ENCODE measurements at places on chromosomes 16 and 17. TPM values are rescaled to one million over a fixed set of nuclear protein-coding genes. Genes with fewer than 3 reads are reported as not detected.

DNA sequence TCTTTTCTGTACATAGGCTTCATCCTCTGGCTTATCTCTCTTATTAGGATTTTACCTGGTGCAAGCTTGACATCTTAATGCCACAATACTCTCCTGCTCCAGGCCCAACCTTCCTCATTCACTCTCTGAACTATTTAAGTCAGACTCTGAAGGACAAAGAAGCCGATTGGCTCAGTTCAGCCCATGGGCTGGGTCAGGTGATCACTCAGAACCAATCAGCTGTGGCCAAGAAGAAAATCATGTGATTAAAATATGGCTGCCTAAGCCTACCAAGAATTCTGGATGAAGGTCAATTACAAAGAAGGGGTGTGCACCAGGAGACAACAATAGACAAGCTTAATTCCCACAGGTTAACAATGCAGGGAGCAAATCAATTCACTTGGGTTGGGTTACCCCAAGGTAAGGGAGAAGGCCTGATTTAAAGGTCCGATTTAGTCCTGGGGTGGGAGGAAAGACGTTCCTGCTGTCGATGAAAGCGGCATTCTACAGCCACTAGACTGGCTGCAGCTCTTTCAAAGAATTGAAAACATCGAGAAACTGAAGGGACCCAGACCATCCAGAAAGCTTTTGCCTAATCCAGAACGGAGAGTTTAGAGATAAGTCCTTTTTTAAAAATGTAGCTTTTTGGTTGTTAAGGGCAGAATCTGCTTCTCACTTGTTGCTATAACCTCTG is 42.9 kb upstream of the NFAT5 start:
- no peak for DNase-seq
- no peaks in the 10 kb centered on the region for H3K27me3 ChIP-seq
- no peaks in the 10 kb centered on the region for H3K36me3 ChIP-seq
- H3K4me1 ChIP-seq = no peaks in the 10 kb centered on the region

GRCh38 chr17:78601577-78602190 is 24.5 kb upstream of the DNAH17 start:
- H3K27me3 ChIP-seq = no peaks in the 10 kb centered on the region
- no peak overlapping the region for H3K27ac ChIP-seq

DNA sequence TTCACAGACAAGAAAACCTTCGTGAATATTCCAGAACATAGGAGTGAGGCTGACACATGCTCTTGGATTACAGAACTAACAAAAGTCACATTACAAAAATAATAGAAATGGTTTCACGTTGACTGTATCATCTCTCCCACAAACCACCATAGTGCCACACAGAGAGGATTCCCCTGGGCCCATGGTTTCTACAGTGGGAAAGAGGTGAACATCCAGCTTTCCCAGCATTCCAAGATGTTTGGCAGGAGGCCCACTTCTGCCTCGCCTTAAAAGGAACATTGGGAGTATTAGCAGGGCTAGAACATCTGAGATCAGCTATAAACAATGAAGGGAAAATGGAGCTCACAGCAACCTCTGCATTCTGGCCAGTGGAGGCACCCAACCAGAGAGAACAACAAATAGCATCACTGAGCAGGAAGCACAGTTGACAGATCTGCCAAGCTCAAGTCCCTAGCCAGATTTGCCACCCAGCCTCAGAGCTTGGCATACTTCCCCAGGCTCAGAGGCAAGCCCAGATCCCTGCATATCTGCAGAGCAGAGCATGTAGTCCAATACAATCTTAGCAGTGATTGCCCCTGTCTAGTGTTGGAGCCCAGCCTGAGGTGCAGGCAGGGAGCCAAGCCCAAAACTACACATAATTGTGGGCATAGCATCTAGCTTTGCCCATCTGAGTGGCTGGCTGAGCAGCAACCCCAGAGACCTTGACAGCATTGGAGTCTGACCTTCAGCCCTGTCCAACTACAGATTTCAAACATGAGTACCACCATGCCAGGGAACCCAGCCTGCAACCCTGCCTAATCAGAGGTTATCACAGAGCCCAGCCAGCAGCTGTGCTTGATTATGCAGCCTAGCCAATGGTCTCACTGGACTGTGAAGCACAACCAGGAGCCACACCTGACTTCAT is 260.4 kb downstream of the CEP112 start:
- no peaks in the 10 kb centered on the region for H3K27me3 ChIP-seq
- H3K36me3 ChIP-seq = no peaks in the 10 kb centered on the region
- no peak overlapping the region for H3K27ac ChIP-seq
- no peaks in the 10 kb centered on the region for H3K4me1 ChIP-seq

Gene SEPTIN1
- total RNA-seq = 0.35 TPM

DNA sequence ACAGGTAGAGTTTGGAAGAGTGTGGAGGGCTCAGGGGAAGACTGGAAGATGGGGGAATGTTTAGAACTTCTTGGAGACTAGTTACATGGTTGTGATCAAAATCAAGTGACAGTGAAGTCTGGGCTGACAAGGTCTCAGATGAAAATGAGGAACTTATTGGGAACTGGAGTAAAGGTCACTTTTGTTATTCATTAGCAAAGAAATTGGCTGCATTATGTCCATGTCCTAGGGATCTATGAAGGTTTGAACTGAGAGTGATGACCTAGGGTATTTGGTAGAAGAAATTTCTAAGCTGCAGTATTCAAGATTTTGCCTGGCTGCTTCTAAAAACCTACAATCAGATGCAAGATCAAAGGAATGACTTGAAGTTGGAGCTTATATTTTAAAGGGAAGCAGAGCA is 747.1 kb downstream of the KCNJ2 start:
- H3K4me1 ChIP-seq = no peaks in the 10 kb centered on the region
- no peaks in the 10 kb centered on the region for H3K27me3 ChIP-seq
- no peak overlapping the region for H3K27ac ChIP-seq
- DNase-seq = no peak
- no peaks in the 10 kb centered on the region for H3K36me3 ChIP-seq

Gene PRSS8
- 2.4 TPM for total RNA-seq

DNA sequence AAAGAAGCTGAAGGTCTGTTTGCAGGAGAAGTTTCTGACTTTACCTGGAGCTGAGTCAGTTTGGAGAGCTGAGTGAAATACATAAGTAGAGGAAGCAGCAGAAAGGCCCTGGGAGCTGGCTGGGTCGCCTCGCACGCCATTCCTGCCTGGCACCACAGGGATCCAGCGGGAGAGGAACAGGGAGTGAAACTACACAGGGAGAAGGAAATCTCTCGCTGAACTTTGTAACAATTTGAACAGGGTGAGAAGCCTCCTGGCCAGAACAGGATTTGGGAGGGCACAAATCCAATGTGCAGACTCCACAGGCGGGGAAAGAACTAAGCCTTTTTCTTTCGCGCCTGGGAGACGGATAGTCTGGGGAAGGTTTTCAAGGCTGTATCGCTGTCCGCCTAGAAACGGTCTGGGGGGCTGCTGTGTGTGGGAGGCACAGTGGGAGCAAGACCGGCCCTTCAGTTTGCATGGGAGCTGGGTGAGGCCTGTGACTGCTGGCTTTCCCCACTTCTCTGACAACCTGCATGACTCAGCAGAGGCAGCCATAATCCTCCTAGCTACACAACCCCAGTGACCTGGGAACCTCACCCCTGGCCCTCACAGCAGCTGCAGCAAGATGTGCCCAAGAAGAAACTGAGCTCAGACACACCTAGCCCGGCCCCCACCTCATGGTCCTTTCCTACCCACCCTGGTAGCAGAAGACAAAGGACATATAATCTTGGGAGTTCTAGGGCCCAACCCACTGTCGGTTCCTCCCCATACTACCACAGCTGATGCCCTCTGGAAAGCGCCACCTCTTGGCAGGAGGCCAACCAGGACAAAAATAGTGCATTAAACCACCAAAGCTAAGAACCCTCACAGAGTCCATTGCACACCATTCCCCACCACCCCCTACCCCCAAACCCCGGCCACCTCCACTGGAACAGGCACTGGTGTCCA is 778.6 kb downstream of the KCNJ2 start:
- H3K27me3 ChIP-seq = no peaks in the 10 kb centered on the region
- DNase-seq = no peak
- no peaks in the 10 kb centered on the region for H3K4me1 ChIP-seq
- H3K27ac ChIP-seq = no peak overlapping the region

Gene MPP3
- total RNA-seq = 35.0 TPM

- H3K27me3 ChIP-seq = no peaks in the 10 kb centered on the region
- no peak overlapping the region for H3K4me3 ChIP-seq
- DNase-seq = no peak
- no peaks in the 10 kb centered on the region for H3K4me1 ChIP-seq
- H3K36me3 ChIP-seq = no peaks in the 10 kb centered on the region
Measured at GRCh38 chr16:81462683-81463082, 18.1 kb downstream of the CMIP start.

- no peaks in the 10 kb centered on the region for H3K36me3 ChIP-seq
- H3K4me1 ChIP-seq = peaks cover 35% of the 10 kb centered on the region
- H3K4me3 ChIP-seq = no peak overlapping the region
Measured at GRCh38 chr17:57544401-57544800, 200.7 kb downstream of the CCDC182 start.

DNA sequence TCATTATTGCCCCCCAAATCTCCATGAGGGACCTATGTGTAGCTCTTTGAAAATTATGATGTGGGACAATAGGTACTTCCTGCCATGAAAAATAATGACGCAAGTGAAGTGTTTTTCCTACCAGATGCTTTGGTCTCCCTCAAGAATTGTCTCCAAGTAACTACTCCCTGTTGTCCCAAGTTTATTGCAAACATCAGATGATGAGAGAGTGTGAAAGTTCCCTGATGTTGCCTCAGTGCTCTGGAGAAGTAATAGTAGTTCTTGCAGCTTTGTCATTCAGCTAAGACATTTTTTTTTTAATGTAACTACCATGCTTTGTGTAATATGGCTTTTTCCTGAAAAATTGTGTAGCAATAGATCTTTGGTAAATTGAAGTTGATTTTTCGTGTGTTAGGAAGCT is 20.1 kb downstream of the LPCAT2 start:
- no peak for DNase-seq
- no peaks in the 10 kb centered on the region for H3K4me1 ChIP-seq
- H3K27me3 ChIP-seq = no peaks in the 10 kb centered on the region
- no peak overlapping the region for H3K27ac ChIP-seq
- no peaks in the 10 kb centered on the region for H3K36me3 ChIP-seq

DNA sequence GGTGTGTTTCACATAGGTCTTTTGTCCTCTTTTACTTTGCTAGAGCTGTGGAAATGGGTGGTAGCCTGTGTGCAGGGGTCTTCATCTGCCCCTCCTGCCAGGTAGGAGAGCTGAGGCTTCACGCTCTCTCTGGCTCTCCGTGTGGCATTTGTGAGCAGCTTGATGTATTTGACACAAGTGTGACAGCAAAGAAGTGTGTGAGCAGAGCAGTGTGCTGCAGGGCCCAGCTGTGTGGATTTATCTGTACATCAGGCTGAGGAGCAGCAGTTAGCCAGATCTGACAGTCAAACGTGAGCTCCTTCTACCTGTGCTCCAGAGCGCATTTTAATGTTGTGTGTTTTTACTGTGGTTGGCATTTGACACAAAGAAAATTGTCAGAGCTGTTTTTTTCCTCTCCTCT is 101.8 kb downstream of the FTO start:
- H3K4me1 ChIP-seq = no peaks in the 10 kb centered on the region
- no peak overlapping the region for H3K4me3 ChIP-seq
- no peak for DNase-seq
- H3K27ac ChIP-seq = no peak overlapping the region
- no peaks in the 10 kb centered on the region for H3K27me3 ChIP-seq

DNA sequence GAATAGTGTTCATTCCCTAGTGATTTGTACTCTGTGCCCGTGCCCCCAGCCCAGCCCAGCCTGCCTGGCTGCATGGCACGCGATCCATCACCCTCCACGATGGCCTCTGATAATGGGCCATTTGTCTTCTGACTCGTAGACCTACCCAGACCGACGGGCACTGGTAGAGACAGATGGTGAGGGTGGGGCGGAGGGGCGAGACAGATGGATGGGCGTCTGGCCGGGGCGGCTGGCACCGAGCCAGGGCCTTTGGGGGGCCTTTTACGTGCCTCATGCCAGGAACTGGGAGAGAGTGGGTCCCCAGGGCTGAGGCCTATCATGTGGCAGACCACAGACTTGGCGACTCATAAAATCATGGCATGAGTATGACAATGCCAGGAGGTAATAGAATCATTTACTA is 25.4 kb downstream of the CRHR1 start:
- H3K27me3 ChIP-seq = no peaks in the 10 kb centered on the region
- DNase-seq = no peak
- no peak overlapping the region for H3K27ac ChIP-seq
- no peaks in the 10 kb centered on the region for H3K4me1 ChIP-seq

GRCh38 chr16:87080571-87081167 is 236.5 kb downstream of the C16orf95 start:
- no peaks in the 10 kb centered on the region for H3K36me3 ChIP-seq
- no peak overlapping the region for H3K27ac ChIP-seq
- no peaks in the 10 kb centered on the region for H3K4me1 ChIP-seq
- no peak for DNase-seq

- no peak overlapping the region for H3K4me3 ChIP-seq
- DNase-seq = no peak
- no peaks in the 10 kb centered on the region for H3K36me3 ChIP-seq
- peaks cover 99% of the 10 kb centered on the region for H3K4me1 ChIP-seq
- no peaks in the 10 kb centered on the region for H3K27me3 ChIP-seq
- peak overlapping the region; percentile 97 for H3K27ac ChIP-seq
Measured at GRCh38 chr17:59373882-59374495, 42.5 kb downstream of the YPEL2 start.

Gene CSF3
- total RNA-seq = 1.3 TPM

- H3K27me3 ChIP-seq = no peaks in the 10 kb centered on the region
- H3K4me3 ChIP-seq = no peak overlapping the region
- no peaks in the 10 kb centered on the region for H3K4me1 ChIP-seq
- H3K36me3 ChIP-seq = no peaks in the 10 kb centered on the region
- DNase-seq = no peak
- no peak overlapping the region for H3K27ac ChIP-seq
Measured at GRCh38 chr17:31085563-31085962, 9.2 kb upstream of the NF1 start.

Gene SULT1A1
- total RNA-seq = 38.1 TPM

GRCh38 chr17:32519228-32520103 is 32.7 kb downstream of the CDK5R1 start:
- DNase-seq = no peak
- H3K27ac ChIP-seq = peak overlapping the region; percentile 6
- peaks cover 36% of the 10 kb centered on the region for H3K4me1 ChIP-seq
- H3K27me3 ChIP-seq = no peaks in the 10 kb centered on the region
- H3K4me3 ChIP-seq = peak overlapping the region; percentile 60
- no peaks in the 10 kb centered on the region for H3K36me3 ChIP-seq

DNA sequence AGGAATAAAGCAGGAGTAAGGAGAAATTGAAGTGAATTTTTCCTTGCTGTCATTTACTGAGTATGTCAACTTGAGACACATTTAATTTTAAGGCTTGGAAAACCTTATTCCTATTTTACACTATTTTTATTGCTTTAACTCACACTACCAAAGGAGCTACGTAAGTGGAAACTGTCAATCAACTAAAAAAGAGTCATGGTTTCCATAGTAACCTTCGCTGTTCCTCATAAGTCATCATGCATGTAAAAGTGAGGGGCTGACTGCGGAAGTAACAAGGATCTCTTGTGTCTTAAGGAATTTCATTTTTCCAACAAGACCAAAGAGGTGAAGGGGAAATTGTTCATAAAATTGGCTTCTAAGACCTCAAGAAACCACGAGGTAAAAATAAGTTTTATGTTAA is 516.2 kb upstream of the CA10 start:
- no peaks in the 10 kb centered on the region for H3K4me1 ChIP-seq
- no peak overlapping the region for H3K4me3 ChIP-seq
- no peak for DNase-seq
- H3K36me3 ChIP-seq = no peaks in the 10 kb centered on the region
- no peak overlapping the region for H3K27ac ChIP-seq
- no peaks in the 10 kb centered on the region for H3K27me3 ChIP-seq

- H3K4me1 ChIP-seq = no peaks in the 10 kb centered on the region
- no peaks in the 10 kb centered on the region for H3K36me3 ChIP-seq
- no peak overlapping the region for H3K27ac ChIP-seq
- H3K27me3 ChIP-seq = no peaks in the 10 kb centered on the region
- no peak overlapping the region for H3K4me3 ChIP-seq
Measured at GRCh38 chr16:73390936-73391335, 343.0 kb upstream of the ZFHX3 start.

Data from right atrium auricular region (tissue), 2 donors.